Sciatic nerve (tissue), 2 donors: ENCODE measurements at places on chromosomes 6 and 20.

GRCh38 chr6:7389162-7389450, 436 bp downstream of the CAGE1 start:
- no peak for DNase-seq

- DNase-seq: no peak
Observed at GRCh38 chr6:42781546-42781795, 381 bp upstream of the BICRAL start.

DNA sequence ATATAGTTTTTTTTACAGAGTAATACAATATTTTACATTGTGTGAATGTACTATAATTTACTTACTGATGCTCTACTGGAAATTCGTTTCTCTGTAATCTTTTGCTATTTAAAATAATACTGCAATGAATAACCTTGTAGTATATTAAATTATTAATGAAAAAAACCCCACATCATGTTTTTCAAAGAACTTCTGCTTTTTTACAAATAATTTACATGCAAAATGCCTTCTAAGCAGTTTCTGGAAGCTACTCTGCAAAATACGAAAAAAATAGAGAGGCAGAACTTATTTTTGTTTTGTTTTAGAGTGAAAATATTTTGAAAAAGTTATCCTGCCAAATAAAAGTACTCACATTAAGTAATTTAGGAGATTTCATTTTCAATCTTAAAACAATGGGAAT, 165.8 kb upstream of the SIM1 start:
- no peak for DNase-seq

- no peak for DNase-seq
Observed at GRCh38 chr6:154138793-154139192, 99.8 kb downstream of the OPRM1 start.

- no peak for DNase-seq
Observed at GRCh38 chr20:8435285-8436035, 303.4 kb downstream of the PLCB1 start.

GRCh38 chr6:13702809-13703302, 8.8 kb downstream of the RANBP9 start:
- no peak for DNase-seq

- DNase-seq: no peak
Observed at GRCh38 chr6:31004794-31005193, 5.5 kb upstream of the MUC22 start.
